ENCODE measurements at places on chromosomes 12 and 14.

DNA sequence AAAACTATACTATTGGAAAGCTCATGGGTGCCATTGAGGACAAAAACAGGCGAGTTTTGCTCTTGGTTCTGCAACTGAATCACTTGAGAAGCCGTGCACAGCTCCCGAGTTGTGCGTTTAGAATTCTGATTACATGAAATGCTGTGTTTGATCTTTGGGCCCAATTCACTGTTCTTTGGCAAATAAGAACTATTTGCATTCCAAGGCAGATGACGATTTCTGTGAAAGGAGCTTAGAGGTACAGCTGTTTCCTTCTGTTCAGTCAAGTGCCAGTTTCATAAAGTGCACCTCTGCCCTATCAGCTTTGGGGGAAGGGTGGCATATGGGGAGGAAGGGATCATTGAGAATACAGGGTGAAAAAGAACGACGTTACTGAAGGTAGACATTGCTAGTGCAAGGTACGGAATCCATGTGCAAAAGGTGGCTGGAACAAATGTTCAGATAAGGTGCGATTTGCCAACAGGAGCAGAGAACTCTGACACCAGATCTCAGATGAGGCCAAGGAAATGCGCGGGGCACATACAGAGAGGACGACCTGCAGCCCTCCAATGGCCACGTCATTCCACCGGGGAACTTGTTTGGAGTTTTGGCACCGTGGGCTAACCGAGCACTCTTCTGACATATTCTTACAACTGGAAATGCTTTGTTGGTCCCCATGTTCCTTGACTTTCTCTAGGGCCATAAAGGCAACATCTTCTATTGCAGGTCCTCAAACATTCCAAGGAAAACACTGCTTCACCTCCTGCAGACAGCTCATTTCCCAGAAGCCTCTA, 30.1 kb downstream of the TCHP start:
- DNase-seq = no peak

GRCh38 chr12:41067941-41068645, 120.0 kb upstream of the PDZRN4 start:
- DNase-seq = no peak

DNA sequence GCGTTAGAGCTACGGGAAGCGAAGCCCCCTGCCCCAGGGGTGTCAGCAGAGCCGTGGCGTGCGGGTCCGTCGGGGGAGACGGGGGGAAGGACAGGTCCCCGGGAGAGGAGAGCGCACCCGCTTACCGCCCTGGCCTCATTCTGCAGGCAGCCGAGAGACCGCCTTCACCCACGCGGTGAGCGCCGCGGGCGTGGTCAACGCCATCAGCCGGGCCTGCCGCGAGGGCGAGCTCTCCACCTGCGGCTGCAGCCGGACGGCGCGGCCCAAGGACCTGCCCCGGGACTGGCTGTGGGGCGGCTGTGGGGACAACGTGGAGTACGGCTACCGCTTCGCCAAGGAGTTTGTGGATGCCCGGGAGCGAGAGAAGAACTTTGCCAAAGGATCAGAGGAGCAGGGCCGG, 10.5 kb downstream of the WNT5B start:
- DNase-seq = no peak

GRCh38 chr12:31590642-31591379, at the start of gene DENND5B:
Gene DENND5B (minus strand): TSS chr12:31591136. CDS start chr12:31590832, 304 bp downstream.
- DNase-seq = peak; percentile 27

GRCh38 chr12:19234981-19235871, 105.7 kb downstream of the PLEKHA5 start:
- no peak for DNase-seq

DNA sequence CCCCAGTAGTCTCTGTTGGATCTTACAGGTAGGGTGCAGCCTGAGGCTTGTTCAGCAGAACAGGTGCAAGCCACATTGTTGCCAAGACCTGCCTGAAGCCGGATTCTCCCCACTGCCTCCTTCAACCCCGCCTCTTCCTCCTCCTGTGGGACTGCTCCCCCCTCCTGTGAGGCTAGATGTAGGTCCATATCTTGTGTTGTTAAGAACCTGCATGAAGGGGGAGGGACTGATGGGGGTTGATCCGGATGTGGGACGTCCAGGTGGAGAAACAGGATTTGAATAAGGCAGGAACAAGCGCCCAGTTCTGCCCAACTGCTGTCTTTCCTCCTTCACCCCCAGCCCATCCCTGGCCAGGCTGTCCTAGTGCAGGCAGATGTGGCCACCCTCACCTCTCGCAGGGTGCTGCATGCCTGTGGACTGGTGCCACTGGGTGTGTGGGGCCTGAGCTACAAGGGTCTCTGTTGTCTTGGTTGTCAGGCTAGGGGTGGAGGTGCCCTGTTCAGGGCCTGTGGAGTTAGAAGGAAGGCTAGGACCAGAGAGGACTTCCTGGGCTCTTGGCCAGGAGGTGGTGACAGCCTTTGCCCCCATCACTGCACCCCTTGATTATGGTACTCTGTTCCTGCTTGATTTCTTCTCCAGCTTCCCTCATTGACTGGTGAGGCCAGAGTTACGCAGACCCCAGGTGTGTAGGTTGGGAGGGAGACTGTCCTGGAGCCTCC, 1.4 kb downstream of the NR4A1 start:
- no peak for DNase-seq

GRCh38 chr12:106045251-106045674, 93.5 kb downstream of the NUAK1 start:
- no peak for DNase-seq

- DNase-seq = peak; percentile 80
These were observed 248.6 kb downstream of the ZFP36L1 start for GRCh38 chr14:68544081-68544892.

- DNase-seq = peak; percentile 21
These were observed 90.2 kb downstream of the FUT8 start for GRCh38 chr14:65502676-65503124.

DNA sequence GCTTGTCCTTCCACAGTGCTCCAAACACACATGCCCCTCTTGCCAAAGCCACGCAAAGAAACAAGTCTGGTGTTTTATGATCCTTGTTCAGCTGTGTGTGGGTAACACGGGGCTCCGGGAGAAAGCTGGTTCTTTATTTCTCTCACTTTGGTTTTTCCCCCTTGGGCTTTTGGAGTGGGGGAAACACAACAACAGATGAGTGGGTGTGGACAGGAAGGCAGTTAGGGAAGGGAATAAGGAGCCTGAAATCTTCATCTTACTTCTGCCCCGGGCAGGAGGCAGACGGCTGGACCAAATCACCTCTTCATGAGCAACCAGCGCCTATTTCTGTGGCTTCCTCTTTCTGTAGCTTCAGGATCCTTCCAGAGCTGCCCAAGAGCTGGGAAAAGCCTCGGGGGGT, 218.5 kb downstream of the PHETA1 start:
- no peak for DNase-seq

DNA sequence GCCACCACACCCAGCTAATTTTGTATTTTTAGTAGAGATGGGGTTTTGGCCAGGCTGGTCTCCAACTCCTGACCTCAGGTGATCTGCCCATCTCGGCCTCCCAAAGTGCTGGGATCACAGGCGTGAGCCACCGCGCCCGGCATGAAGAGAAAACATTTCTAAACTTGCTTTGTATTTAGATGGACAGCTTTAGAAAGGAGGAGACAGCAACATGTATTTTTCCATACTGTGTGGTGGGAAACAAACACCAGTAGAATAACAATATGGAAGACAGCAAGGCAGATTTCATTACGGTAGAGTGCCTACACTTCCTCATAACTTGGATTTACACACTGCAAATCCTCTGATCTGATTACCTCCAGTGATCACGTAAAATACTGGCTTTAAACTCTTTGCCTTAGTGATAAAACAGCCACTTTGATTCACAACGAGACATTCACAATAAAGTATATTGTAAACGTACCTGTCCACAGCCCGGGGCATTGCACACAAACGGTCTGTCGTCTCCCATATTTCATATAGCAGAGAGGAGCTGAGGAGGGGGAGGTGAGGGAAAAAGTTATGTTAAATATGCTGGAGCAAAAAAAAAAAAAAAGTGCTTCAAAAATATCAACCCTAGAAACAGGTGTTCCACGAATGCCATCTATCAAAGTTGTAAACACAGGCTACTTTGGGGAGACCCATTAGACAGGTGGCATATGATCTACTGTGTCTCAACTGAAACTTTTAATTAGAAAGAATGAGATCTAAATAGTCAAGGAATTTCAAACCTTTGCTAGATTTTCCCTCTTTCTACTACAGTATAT, 25.5 kb downstream of the ATF7 start:
- DNase-seq = no peak

- DNase-seq = no peak
These were observed 21.6 kb downstream of the NTF3 start for GRCh38 chr12:5453466-5453865.

- no peak for DNase-seq
These were observed 340.9 kb downstream of the ALG10 start for GRCh38 chr12:34363050-34363673.

DNA sequence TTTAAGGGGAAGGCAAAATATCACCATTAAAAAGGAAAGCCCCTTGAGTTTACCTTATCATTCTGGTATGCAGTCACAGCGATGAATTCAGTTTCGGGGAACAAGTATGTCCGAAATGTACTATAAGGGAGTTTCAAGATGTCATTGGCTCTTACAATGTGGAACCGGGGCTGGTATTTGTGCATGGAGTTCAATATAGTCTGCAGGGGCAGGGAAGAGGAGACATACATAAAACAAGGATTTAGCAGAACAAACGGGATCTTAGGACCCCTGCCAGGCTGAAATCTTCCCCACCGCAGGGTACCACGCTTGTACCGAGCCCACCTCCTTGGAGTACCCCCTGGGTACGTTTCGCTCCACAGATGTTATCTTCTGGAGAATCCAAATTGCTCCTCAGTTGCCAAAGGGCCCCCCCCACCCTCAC, 4.5 kb downstream of the TBX3 start:
- DNase-seq = no peak

DNA sequence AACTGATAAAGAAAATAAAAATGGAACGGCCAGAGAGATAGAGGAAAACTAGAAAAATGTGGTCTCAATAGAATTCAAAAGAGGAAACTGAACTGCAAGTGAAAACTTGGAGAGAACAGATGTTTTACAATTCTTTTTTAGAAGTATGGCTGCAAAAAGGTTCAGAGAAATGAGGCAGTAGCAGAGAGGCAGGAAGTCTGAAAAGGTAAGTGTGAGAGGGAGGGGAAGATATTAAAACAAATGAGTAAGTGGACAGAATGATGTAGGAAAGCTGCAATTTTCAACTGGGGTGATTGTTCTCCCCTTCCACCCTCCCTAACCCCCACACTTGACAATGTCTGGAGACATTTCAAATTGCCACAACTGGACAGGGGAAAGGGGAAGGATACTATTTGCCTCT, 12.9 kb downstream of the BTBD7 start:
- DNase-seq = no peak

- DNase-seq = no peak
These were observed 411.1 kb upstream of the MDGA2 start for GRCh38 chr14:48086516-48086915.

- no peak for DNase-seq
These were observed 22.6 kb downstream of the IFNG-AS1 start for GRCh38 chr12:68011882-68012207.

GRCh38 chr14:33720284-33720787, 230.5 kb downstream of the EGLN3 start:
- no peak for DNase-seq

GRCh38 chr14:94770251-94770749, 387 bp upstream of the GSC start:
- DNase-seq = peak; percentile 87

- DNase-seq = no peak
These were observed 76.4 kb upstream of the DICER1 start for GRCh38 chr14:95233702-95234241.

DNA sequence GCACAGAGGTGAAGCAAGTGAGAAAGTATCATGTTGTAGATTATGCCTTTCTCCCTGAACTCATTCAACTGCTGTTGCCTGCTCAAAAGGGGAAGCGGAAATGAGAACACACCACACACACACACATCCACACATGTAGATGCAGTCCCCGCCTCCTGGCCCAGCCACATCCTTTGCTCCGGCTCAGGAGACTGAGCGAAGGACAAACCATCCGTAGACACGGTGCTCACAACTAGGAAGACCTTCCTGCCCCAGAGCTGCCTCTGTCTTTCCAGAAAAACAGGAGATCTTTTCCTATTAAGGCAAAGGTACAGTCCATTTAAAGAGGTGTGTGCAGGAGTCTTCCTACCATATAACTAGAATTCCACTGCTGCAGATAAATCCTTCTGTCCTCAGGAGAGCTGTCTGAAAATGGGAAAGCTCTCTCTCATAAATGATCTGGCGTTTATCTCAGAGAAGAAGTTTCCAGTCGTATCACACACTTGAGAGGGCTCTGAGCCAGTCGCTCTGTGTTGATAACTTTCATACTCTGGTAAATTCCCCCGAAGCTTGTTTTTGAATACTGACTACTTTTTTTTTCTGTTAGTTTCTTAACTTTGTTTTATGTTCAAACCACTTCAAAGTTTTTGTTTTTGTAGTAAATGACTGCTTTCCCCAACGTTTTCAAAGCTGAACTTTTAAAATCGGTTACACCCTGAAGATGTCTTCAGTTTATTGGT, at the start of gene TESPA1:
Gene TESPA1 (minus strand): TSS at position 105 of the 719 bp plus-strand sequence. CDS start 10,200 bp downstream, outside the sequence.
- peak; percentile 62 for DNase-seq

- DNase-seq = no peak
These were observed 7.0 kb downstream of the TAMALIN start for GRCh38 chr12:52013626-52014310.

DNA sequence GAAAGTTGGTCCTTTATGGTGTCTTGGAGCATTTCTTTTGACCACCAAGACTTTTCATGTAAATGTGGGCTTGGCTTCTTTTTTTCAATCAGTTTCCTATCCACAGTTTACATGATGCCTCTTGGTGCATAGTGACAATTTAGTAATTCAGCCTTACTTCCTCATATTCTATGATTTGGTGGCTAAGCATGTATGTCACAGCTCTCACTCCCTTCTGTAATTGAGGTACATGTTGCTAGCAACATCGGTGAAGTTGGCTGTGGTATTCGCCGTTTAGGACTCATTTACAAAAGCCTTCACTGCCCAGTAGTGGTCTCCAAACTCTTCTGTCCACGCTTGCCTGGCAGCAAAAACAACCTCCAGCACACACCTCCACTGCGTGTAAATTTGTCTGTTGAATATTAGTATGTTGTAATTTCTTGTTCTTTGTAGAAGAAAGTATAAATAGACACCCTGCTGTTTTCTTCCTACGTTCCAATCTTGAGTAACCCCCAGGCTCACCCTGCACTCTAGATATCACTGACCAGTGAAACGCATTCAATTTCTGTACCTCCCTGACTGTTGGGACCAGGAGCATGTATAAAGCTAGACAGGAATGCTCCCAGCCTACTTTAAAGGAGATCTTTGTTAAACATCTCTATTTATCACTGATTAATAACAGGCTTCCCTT, 90.4 kb downstream of the PPP2R5C start:
- no peak for DNase-seq

- DNase-seq = no peak
These were observed 16.4 kb upstream of the CACNA2D4 start for GRCh38 chr12:1934831-1935230.

GRCh38 chr12:130116791-130117190, 45.5 kb upstream of the FZD10 start:
- no peak for DNase-seq

GRCh38 chr12:122834921-122835749, at the start of gene HIP1R:
Gene HIP1R (plus strand): TSS chr12:122835457. CDS start chr12:122835551, 94 bp downstream.
- no peak for DNase-seq

GRCh38 chr12:78002878-78003277, 172.2 kb downstream of the NAV3 start:
- peak; percentile 11 for DNase-seq
